Activated T-helper 1 cell treated with anti-CD3 and anti-CD28 coated beads, Interleukin-2, amount 50 U/mL, for 16 hours (primary cell): ENCODE measurements at places on chromosomes 12 and 14.

- no peak for DNase-seq
Observed at GRCh38 chr14:65096323-65097089, 5.8 kb downstream of the MAX start.

DNA sequence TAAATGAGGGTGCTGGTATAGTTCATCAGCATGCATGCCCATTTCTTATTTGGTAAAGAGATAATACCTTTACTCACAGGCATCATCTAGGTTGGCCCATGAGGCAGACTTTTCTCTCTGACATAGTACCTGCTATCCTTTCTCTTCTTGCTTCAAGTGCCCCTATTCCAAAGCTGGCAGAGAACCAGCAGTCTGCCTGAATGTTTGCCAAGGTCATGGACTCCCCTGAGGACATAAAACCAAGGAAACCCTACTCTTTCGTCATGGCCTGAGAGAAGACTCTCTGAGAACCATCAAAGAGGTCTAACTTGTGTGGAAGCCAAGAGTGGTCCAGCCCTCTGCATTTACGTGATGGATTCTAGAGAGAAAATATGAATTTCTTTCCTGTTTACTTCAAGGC is 11.9 kb downstream of the PPP1R36 start:
- DNase-seq, result no peak

DNA sequence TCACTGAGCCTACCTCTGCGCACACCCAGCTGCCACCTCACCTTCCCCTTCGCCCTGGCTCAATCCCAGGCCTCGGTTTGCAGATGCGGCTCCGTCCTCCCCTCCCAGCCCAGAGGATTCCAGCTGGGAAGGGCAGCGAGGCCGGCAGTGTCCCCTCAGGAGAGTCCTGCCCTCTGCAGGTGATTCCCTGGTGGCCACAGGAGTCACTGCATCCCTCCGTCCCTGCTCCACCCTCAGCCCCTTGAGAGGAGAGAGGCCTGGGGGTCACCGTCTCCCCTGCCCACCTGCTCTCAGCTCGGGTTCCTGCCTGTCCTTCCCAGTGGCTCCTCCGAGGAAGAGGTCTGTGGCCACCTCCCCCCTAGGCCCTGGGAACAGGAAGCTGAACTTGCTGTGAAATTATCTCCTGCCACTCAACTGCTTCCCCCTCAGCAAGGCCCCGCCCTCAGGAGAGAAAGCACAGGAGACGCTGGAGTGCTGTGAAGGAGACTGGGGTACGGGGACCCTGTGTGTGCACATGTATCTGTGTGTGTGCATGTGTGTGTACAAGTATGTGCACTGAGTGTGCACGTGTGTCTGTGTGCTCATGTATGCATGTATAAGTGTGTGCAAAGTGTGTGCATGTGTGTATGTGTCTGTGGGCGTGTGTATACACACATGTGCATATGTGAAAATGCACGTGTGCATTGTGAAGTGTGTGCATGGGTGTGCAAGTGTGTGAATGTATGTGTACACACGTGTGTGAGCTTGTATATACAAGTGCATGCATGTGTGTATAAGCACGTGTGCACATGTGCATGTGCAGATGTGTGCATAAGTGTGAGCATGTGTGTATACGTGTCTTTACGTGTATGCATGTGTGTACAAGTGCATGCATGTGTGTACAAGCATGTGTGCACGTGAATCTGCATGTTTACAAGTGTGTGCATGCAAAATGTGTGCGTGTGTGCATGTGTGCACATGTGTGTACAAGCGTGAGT is 13.2 kb upstream of the GALNT9 start:
- DNase-seq, result no peak

GRCh38 chr14:61322011-61322798 is 826 bp downstream of the PRKCH start:
- peak; percentile 29 for DNase-seq

DNA sequence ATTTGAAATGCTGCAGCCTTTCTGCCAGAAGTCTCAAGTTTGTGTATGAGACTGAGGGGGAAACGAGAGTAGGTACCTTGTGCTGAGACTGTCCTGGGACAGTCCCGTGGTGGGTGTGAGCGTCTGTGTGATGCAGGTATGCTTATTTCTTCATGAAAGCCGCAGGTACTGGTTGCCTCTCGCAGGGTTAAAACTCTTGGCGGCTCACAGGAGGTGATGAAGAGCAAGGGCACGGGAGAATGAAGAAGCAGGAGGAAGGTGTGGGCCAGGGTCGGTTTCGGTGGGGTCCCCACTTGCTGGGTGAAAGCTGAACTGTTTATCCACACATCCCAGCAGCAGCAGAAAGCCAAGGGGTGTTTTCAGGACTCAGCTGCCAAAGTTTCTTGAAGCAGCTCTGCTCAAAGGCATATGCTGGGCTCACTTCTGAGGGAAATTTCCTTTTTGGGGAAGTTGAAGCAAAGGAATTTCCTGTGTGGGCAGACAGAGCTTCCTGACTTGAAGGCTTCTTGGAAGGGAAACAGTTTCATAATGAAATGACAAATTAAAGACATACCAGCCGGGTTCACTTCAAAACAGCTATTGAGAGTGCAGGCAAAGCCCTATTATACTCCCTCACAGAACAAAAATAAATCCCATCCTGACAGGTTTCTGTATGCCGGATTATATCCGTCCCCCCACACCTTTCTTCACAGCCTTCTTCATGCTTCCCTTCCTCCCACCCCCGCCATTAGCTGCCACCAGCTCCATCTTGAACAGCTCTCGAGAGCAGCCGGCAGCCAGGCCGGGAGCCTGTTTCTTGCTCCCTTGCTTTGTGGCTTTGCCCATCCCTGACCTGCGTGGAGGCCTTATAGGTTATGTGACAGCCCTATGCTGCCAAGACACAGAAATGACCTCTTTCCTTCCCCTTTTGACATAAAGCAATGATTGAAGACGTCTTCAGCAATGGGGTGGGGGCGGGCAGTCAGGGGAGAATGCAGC is 116.6 kb downstream of the ETV6 start:
- peak; percentile 57 for DNase-seq

DNA sequence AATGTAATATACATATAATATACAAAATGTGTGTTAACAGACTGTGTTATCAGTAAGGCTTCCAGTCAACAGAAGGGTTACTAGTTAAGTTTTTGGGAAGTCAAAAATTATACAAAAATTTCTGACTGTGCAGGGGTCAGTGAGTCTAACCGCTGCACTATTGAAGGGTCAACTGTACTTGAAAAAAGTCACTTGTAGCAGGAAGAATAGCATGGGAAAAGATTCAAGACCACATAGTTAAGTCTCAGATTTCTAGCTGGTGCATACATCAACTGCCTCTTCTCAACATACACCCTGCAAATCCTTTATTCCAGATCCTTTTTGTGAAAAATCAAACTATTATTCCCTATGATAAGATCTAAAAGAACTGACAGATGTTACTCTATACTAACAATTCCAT is 5.9 kb downstream of the EPS8 start:
- no peak for DNase-seq

GRCh38 chr12:5730962-5731361 is 214.1 kb downstream of the ANO2 start:
- DNase-seq, result no peak

DNA sequence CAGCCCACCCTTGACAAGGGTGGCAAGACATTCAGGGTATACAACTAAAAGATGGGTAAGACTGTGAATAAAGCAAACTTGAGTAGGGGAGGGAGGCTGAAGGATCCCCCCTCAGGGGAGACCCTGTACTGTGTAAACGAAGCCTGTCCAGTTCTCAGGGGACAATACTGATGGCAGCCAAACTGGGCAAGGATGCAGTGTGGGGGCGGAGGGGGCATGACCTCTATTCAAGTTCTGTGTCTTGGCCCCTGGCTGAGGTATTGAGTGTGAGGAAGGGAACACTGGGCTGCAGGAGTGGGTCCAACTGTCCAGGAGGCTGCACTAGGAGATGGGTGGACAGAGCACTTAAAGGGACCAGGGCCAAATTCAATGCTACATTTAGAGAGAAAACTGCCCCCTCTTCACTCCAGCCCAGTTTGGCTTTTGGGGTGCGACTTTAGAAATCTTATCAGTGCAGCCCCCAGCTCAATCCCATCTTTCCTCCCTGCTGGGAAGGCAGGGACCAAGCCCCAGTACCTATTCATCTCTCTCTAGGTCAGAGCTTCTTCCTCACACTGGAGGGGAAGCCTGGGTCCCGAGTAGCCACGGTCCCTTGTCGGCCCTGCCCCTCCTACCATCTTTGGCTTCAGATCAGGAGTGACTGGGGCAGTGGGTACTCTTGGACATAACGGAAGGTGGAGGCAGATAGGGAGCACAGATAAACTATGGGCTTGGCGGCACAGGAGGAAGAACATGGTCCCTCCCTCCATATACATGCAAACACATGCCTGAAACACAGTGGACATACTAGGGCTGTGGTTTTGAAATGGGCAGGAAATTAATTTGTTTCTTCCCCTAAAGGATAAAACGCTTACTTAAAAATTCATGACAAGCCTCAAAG is 11.8 kb downstream of the SLC39A5 start:
- DNase-seq, result no peak
